ENCODE measurements at places on chromosomes 13 and 19.
A peak's percentile ranks its signal among the peaks of the same experiment; 100 is the strongest.

DNA sequence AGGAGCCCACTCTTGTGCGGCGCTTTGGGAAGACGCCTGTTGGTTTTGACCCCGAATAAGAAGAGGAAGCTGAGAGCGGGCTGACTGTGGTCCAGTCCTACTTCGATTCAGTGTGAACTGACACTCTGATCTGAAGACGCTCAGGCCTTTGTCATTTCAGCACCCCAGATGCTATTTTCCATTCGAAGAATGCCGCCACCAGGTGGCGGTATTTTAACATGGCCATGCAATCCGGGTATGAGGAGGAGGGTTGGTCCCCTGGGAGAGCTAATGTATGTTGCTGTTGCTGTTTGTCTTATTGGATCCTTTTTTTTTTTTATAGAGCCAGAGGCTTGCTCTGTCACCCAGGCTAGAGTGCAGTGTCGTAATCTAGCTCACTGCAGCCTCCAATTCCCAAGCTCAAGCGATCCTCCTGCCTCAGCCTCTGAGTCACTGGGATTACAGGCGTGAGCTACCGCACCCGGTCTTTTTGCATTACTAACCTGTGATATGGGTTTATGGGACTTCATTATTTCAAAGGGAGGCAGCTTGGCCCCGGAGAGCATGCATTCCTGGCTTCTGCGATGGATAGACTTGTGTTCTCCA, 803 bp upstream of the TIMM44 start:
- peak; percentile 62 for DNase-seq

GRCh38 chr13:111153977-111154332, 38.8 kb downstream of the ARHGEF7 start:
- DNase-seq = no peak

DNA sequence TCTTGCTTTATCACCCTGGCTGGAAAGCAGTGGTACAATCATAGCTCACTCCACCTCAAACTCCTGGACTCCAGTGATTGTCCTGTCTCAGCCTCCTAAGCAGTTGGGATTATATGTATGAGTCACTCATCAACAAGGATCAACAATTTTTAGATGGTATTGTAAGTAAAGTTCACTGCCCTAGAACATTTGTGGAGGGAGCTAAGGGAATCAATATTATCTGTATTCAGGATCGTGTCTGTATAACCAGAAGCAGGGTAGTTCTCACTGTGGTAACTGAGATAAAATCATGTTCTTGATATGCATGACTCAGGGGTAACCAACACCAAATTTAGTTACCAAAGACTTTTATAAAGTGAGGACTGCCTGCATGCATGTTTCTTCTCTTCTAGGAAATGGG, 27.0 kb downstream of the ZMYM5 start:
- no peak for DNase-seq

DNA sequence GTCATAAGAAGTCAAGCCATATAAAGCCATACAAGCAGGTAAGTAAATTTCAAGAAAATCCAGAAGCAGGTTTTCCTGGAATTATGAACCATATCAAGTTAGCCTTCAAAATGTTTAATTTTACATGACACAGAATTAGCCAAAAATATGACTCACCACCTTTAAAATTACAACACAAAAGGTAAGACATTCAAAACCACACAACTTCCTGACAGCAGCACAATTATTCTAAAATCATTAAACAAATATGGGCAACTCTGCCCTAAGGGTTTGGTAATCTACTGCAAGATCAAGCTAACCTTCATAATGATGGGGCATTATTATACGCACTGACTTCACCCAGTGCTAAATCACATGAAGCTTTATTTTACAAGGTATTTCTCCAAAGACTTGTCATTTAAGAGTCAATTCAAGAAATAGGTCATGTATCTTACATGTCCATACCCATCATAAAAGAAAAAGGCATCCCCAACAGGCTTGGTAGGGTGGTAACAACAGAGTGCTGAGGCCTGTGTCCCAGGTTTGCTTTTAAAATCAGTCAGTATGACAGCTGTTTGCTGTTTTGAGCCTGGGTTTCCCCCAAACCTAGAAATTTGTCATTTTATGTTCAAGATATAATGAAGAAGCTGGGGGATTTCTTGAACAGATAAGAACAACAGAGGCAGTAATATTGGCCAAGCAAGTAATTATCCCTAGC, 15.2 kb downstream of the RCBTB1 start:
- no peak for DNase-seq

GRCh38 chr19:2775556-2776430, 7.3 kb downstream of the SGTA start:
- DNase-seq = no peak

DNA sequence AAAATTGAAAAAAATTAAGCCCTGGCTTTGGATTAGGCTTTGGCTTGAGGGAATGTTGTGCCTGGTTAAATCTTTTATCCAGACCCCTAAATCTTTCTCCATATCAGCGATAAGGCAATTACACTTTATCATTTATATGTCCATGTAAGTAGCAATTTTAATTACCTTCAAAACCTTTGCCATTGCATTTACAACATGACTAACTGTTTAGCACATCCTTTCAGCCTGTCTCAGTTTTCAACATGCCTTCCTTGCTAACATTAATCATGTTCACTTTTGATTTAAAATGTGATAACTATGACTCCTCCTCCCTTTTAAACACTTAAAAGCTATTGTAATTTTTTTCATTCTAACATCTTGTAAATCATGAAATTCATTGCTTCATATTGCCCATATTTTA, 583.7 kb downstream of the SLITRK1 start:
- no peak for DNase-seq

DNA sequence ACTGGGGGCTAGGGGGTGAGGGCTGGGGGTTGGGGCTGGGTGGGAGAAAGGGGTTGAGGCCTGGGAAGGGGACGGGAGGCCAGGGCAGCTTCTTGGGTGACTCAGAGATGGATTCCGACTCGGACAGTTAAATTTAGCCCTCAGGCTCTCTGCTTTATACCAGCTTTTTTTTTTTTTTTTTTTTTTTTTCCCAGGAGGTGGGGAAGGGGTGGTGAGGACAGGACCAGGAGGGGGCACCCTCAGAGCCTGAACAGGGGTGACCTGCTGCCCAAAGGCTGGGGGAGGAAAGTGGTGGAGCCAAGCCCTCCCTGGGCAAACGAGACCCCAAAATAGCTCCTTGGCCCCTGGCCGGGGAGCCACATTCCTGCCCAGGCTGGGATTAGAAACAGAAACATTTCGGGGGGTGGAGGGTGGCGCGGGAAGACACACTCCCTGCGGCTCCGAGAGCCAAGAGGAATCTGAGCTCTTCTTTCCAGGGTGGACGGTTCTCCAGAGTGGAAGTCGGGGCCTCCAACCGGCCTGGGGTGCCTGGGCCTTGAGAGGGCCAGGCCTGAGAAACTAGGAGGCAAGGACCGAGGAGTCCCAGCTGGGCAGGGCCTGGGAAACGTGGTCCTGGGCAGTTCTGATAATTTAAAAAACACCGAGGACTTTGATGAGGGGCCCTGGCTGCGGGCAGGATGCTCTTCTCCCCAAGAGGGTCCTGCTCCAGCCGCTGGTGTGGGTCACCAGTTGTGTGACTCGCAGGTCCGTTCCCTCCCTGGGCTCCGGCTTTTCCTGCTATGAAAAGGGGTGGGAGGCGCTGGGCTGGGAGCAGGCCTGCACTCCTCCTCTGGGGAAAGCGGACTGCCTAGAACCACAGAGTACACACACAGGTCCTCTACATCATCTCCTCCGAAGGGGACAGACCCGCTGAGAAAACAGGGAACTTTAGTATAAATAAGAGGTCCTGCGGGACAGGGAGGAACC, 813 bp upstream of the DMPK start:
- DNase-seq = no peak

- no peak for DNase-seq
Observed at GRCh38 chr19:29428071-29428470, 97.7 kb upstream of the VSTM2B start.

- no peak for DNase-seq
Observed at GRCh38 chr13:65966991-65967451, 1263.1 kb downstream of the PCDH9 start.

GRCh38 chr19:48400018-48400742, 6.7 kb downstream of the GRIN2D start:
- peak; percentile 70 for DNase-seq

GRCh38 chr19:10021863-10022262, 8.6 kb downstream of the RDH8 start:
- no peak for DNase-seq

GRCh38 chr19:39138221-39139211, 12.9 kb downstream of the PAK4 start:
- no peak for DNase-seq

GRCh38 chr13:43911278-43911677, 31.6 kb downstream of the LACC1 start:
- no peak for DNase-seq

DNA sequence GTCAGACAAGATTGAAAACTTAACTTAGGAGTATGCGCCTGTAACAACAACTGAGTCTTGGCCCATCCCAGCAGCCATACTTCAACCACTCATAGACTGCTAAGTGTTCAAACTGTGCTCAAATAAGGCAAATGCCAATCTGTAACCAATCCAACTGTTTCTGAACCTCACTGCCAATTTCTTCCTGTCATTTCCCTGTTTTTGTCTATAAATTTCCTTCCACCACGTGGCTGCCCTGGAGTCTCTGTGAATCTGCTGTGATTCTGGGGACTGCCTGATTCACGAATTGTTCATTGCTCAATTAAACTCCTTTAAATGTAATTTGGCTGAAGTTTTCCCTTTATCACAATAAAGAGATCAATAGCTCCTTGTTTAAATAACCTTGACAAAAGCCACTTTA, 50.8 kb upstream of the FREM2 start:
- no peak for DNase-seq

- no peak for DNase-seq
Observed at GRCh38 chr19:1457892-1458291, 8.0 kb downstream of the APC2 start.

- DNase-seq = no peak
Observed at GRCh38 chr19:43605875-43606568, 5.9 kb upstream of the SRRM5 start.

DNA sequence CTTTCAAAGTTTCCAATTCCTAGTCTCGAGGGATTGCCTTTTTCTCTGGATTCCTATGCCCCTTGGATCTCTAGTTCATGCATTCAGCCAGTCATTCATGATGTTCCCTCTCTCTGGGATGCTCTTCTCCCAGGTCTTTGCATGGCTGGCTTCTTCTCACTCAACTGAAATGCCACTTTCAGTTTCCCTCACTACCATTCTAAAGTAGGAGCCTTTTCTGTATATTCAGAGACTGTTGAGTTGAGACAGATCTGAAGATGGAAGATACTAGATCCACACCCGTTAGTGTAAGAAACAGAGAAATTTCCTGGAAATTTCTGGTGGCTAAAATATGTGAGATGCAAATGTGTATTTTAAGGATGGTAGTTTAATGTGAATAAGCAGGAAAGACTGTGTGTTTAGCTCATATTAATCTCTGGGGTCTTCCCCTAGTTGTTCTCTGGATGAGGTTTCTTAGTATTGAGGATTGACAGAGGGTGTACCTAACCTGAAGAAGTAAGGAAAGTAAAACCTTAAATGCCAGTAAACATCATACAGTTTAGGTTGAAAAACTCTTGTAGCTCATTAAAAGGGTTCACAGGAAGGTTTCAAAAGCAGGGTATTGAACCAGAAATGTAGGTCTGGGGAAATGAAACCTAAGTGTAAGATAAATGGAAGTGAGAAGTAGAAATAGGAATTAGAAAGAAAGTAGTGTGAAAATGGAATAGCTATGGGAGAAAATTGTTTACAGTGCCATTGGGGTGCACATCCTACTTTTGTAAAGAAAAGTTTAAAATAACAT, 331.3 kb downstream of the NDFIP2 start:
- no peak for DNase-seq

DNA sequence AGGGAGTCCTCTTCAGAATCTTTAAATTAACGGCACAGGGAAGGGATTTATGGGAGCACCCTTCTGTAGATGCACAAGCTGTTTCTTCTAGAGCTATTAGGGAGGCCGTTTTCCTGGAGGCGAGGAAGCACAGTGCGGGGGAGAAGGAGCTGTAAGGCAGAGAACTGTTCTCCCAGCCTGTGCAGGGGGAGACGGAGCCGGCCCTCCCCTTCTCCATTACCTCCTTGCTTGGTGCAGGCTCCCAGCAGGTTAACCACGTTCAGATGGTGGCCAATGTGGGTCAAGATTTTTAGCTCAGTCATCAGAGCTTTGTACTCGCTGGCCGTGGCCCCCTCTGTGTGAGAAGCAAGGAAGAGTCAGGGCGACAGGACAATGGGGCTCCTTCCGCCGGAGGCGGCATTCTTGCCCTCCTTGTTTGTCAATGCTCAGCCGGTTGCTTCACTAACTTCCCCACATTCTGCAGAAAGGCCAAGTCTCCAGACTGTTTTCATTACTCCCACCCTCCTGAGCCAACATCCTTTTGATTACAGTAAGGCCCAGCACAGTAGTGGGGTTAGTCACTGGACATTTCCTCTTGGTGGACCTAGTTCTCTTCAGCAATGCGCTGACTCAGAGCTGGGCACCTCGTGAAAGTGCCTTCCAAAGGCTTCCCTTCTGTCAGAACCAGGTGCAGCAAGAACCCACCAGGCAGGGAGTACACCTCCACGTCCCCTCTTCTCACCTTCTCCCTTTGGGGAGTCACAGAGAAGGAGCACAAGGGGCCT, 165.4 kb downstream of the FLT1 start:
- no peak for DNase-seq

GRCh38 chr19:45908956-45909355, 5.6 kb downstream of the NANOS2 start:
- DNase-seq = no peak

- DNase-seq = no peak
Observed at GRCh38 chr13:77725071-77725470, 27.6 kb downstream of the SLAIN1 start.

- DNase-seq = no peak
Observed at GRCh38 chr13:101230271-101230890, 185.9 kb downstream of the NALCN start.

GRCh38 chr13:23960566-23961156, 63.4 kb upstream of the C1QTNF9B start:
- no peak for DNase-seq

GRCh38 chr13:102402290-102402689, 442 bp upstream of the FGF14 start:
- no peak for DNase-seq

DNA sequence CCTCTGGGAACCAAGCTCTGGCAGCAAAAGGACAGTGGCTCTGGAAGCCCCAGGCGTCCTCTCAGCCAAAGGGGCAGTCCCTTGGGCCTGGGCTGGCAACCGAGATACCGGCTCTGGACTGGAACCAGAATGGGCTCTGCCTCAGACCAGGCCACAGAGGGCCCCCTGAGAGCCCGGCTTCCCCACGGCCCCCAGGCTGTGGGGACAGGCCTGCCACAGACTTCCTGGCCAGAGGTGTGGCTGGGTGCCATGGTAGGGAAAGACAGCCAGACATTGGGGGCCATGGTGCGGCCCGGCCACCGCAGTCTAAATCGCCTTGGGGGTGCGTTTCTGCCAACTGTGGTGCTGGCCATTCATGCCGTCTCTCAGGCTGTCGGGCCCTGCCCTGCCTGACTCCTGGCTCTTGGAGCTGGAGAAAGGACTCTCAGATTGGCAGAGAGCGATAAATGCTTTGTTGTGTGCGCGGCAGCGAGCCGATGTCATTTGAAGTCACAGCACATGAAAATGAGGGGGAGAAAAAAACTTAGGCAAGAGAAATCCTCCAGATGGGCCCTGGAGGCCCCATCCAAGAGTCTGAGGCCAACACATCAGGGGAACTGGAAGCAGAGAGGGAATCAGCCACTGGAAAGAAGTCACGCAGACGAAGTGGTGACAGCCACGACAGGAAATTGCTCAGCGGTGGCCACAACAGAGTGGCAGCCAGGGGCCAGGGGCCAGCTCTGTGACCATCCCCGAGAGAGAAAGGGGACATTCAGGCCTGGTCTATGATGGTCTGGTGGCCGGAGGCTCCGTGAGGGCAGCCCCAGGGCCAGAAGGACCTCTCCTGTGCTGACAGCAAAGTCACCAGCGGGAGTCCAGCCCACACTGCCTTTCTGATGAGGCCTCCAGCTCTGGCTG, 26.5 kb downstream of the SH3GL1 start:
- no peak for DNase-seq

GRCh38 chr13:44583137-44583536, 7.0 kb upstream of the TSC22D1 start:
- DNase-seq = no peak

Data from NCI-H2029 treated with DMSO at 0.1 percent for 48 hours (cell line).